ENCODE measurements at places on chromosomes 12 and 14.
A peak's percentile ranks its signal among the peaks of the same experiment; 100 is the strongest.

DNA sequence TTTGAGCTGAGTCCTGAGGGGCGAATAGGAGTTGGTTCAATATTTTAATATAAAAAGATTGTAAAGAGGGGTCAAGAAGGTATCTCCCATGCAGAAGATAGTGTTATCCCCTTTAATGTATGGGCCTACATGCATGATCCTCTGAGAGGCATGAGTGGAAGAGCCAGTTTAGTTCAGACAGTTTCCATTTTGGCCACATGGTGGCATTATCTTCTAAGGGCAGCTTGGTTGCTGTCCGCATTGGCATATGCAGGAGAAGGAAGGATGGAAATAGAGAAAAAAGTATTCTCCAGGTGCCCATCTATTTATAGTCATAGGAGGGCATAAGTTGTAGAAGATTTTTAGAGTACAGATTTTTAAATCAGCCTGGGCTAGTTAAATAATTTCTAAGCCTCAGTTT lies 5.4 kb downstream of the SAMD4A start:
- DNase-seq: no peak

- DNase-seq: no peak
These were observed 313.1 kb downstream of the TMEM117 start for GRCh38 chr12:44148936-44149335.

- DNase-seq: no peak
These were observed 35.9 kb upstream of the CLIP1 start for GRCh38 chr12:122458105-122459035.

DNA sequence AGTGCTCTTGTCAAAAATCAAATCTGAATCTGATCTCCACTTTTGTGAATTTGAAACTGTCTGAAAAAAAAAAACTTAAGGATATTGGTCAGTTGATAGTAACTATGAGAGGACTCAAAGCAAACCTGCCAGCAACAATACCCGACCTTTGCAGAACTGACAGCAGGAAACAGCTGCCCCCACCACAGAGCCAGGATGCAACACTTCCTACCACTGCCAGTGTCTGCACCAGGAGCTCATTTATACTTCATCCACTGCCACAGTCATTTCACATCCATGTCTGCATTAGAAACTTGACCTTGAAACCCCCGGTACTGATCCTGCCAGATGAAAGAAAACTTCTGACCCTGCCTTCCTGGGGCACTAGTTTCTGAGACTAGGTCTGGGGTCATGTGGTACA lies 27.4 kb upstream of the RXYLT1 start:
- DNase-seq: no peak

DNA sequence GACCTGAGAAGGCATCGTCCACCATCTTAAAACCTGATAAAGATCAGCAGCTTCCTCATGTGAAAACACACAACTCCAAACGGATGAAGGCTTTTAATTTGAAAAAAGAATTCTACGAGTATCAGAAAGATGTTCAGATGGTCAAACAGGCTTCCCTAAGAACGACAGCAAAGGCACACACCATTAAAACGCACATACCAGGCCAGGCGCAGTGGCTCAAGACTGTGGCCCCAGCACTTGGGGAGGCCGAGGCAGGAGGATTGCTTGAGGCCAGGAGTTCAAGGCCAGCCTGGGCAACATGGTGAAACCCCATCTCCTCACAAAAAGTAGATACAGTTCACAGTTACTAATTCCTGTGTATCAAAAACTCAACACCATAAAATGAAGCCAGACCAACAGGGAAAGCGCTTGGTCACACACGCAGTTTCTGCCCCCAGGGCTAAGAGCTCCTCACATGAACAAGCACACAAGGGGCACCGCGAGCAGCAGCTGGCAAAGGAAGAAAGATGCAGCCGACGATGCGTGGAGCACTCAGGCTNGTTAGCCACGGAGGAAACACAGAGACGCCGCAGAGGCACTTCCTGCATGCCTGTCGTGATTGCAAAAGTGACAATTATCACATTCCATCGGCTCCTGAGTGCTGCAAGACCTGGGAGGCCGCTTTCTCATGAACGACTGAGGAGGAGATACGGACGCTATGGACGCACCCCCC lies 78.0 kb downstream of the NOC4L start:
- peak; percentile 71 for DNase-seq

GRCh38 chr14:104932676-104933631 lies 8.3 kb downstream of the PLD4 start:
- peak; percentile 73 for DNase-seq

DNA sequence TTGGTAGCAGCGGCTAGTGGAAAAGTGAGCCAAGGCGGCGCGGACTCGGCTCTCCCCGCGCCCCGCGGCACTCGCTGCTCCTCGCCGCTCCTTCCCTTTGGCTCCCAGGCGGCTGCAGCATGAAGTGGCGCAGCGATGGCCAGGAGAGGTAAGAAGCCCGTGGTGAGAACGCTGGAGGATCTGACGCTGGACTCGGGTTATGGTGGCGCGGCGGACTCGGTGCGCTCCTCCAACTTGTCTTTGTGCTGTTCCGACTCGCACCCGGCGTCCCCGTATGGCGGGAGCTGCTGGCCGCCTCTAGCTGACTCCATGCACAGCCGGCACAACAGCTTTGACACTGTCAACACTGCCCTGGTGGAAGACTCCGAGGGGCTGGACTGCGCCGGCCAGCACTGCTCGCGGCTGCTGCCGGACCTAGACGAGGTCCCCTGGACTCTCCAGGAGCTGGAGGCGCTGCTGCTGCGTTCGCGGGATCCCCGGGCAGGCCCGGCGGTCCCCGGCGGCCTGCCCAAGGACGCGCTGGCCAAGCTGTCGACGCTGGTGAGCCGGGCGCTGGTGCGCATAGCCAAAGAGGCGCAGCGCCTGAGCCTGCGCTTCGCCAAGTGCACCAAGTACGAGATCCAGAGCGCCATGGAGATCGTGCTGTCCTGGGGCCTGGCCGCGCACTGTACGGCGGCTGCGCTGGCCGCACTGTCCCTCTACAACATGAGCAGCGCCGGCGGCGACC lies 225.6 kb upstream of the CRY1 start:
- no peak for DNase-seq

GRCh38 chr14:35368583-35369392 lies 35.8 kb downstream of the NFKBIA start:
- DNase-seq: no peak

DNA sequence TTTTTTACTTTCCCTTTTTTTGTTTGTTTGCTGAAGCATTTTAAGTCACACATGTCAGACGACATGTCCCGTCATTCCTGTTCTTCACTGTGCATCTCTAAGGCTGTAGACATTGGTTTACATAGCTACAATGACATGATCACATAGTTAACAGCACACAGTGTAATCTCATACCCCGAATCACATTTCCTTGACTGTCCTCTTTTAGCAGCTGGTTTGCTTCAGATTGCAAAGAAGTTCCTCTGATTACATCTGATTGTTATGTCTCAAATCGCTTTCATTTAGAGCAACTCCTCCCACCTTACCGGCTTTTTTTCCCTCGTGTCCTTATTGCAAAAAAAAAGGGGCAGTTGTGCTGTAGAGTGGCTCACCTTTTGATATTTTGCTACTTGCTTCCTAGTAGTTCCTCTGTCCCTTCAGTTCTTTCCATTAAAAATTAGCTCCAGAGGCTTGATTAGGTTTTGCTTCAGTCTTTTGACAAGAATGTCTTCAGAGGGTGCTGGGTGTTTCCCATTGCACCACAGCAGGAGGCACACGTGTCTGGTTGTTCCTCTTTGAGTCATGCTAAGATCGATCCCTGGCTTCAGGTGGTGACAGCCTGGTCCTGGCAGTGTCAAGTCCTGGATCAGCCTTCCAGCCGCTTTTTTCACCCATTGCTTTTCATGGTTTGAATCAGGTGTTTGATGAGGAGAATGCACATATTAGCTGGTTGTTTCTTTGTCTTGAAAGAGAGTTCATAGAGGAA lies 35.0 kb downstream of the ZNF664 start:
- no peak for DNase-seq

DNA sequence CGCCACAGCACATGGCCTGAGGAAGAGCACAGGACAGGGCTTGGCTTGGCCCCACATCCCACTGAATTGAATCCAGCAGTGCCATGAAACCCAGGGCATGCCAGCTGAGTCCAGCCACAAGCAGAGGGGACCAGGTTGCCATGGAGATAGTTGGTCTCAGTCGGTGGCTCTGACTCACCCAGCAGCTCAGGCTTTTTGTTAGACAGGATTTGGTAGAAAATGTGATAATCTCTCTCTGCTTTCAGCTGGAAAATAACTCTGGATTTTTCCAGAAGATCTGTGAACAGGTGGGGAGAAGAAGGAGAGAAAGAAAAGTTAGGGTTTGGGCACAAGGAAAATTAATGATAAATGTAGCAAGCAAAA lies 4.8 kb downstream of the MYH7 start:
- no peak for DNase-seq

GRCh38 chr14:34931206-34931605 lies 51.6 kb upstream of the SRP54 start:
- no peak for DNase-seq

DNA sequence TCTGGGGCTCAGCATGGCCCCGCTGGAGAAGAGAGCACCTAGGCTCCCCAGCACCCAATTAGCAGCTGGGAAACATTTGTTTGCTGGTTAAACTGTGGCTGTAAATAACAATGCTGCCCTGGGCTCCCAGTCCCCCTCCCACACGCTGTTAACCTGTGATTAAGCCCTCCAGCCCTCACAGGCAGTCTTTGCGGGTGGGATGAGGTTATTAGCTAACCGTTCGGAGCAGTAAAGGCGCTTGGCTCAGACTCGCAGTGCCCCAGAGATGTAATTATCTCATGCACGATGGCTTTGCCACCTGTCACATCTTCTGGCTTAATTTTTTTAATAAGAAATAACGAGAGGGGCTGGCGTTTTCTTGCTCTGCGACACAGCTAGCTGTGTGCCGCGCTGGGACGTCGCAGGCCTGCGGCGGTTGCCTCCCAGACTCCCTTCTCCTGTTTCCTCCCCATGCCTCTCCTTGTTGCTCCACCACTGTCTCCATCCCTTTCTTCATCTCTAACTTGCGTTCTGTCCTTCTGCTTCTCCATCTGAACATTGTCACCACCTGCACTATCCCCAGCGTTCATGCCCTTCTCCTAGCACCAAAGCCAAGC lies 239.2 kb upstream of the FKBP4 start:
- DNase-seq: no peak

DNA sequence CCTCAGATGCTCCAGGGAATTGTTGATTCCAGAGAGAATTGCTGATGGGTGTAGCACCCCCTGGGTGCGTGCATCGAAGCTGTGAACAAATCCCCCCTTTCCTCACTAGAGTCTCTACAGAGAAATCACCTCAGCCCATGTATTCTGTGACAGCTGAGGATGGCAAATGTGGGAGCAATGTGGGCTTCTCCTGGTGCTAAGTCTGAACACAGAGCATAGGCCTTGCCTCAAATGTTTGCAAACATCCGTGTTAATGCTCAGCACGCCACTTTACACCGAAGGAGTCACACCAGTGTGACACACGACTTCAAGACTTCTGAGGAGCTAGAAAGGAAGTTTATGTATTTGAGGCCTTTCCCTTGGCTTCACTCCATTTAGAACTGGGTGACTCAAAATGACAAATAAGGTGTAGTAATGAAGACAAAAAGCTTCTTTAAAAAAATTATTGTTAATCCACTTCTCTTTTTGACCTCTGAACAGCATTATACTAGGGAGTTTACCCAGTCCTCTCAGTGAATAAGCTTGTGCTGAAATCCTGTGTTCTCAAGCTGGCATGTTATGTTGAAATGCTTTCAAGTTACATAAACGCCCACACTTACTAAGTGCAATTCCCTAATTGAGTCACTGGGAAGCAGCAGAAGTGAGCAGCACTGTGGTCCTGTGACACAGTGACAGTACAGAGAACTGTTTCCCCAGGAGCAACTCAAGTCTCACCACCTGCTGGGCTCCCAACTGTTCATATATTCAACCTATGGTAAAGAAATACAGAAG lies 92.9 kb downstream of the FAR2 start:
- DNase-seq: no peak

All from right renal pelvis (tissue), 4 donors.